Amniotic epithelial cell (primary cell): ENCODE measurements at places on chromosomes 11 and 22.

- no peak for DNase-seq
Observed at GRCh38 chr22:41636467-41636866, 15.4 kb downstream of the XRCC6 start.

GRCh38 chr22:32796865-32797573, 4.5 kb upstream of the TIMP3 start:
- peak; percentile 36 for DNase-seq

DNA sequence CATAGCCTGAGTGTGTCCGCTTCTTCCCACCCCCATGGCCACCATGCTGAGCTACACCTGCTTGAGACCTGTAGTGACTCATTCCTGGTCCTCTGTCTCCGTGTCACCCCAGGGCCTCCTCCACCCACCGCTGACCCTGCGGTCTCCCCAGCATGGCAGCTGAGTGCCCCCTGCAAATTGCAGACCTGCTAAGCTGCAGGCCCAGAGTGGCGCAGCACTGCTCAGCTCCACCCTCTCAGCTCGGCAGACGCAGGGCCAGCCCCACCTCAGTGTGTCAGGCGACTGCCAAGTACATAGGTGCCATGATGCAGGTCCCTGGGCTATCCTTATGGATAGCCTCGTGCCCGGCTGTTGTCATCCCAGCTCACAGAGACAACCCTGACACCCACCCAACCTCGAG, 13.1 kb downstream of the MS4A15 start:
- no peak for DNase-seq

DNA sequence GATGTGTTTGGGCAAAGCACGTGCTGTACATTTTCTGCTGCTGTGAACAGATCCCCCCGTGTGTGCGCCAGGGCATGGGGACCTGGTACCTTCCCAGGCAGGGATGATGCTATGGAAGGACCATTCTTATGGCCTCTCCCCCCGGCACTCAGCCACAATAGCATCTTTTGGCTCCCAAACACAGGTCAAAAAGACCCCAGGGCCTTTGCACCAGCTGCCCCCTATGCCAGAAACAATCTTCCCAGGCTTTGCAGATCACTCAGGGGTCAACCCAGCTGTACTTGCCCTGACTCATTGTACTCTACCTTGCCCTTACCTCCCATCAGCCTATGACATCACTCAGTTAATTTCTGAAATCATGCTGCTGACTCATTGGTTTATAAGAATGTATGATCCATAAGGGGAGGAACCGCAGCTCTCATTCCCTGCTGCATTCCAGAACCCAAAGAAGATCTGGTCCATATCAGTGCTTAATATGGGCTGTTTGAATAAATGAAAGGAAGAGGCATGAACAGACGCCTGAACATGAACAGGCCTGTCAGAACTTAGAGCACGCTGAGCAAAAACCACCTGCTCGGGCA, 100.7 kb downstream of the CELSR1 start:
- DNase-seq = peak; percentile 55

DNA sequence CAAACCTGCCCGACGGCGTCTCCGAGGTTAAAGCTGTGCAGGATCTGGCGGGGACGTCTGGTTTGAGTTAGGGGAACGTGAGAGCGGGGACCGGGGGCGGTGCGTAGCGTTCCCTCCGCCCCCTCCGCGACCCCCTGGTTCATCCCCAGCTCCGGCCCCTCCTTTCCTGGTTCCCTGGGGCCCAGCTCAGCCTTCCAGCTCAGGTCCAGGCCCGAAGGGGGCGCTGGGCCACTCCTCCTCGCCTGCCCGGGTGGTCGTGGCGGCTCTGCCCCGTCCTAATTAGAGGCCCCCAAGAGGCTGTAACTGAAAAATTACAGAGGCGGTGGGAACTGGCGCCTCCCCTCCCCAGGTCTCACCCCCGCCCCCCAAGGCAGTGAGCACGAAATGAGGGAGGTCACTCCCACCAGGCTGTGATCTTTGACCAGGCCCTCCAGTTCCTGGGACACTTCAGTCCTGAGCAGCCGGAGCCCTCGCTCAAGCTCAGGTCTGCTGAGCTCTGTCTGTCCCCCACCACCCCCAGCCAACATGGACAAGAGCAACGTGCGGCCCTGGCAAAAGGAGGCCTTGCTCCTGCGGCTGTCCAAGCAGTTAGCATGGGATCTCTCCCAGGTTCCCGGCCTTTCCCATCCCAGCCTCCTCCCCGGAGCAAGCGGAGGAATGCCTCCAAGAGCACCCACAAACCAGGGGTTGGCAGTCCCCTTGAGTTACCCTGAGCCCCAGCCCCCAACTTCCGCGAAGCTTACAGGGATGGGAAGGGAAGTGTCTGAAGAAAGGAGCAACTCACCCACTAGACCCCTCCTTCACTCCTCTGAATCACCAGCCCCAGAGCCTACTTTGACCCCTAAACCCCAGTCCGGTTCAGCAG, 3.3 kb downstream of the CD248 start:
- peak; percentile 44 for DNase-seq

DNA sequence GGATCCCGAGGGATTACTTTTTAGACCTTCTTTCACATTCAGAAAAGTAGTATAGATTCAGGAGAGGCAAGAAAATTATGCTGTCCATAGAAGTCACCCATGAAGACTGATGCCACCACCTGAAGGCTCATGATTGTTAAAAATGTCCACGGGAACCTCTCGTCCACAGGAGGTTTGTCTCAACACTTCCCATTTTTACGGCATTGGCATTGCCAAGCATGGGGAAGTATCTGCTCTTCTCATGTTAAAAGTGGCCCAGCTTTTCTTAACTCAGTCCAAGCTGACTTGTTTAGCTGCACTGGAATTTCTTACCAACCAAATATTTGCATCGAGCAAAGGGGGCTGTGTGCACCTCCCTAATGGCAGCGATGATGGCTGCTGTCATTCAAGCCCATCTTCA, 9.6 kb downstream of the CDPF1 start:
- DNase-seq = no peak

DNA sequence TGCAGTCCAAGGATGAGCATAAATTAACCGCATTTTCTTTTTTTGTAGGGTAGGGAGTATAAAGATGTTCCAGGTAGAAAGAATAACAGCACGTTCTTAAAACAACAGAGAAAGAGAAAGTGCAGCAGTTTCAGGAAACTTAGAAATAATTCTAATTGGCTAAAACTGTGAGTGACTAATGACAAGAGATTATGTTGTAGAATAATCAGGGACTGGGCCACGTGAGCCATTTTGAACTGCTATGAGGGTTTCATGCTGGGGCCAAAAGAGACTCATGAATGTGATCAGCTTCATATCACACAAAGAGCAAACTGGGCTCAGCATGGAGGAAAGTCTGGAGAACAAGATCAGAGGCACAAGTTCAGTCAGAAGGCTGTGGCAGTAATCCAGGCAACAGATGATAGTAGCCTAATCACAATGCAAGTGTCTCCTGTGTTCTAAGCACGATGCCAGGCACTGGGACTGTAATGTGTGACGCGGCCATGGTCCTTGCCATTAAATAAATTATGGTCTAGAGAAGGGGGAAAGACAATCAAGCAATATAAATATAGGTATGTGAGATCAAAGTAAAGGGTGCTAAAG, 17.9 kb downstream of the CWF19L2 start:
- no peak for DNase-seq

DNA sequence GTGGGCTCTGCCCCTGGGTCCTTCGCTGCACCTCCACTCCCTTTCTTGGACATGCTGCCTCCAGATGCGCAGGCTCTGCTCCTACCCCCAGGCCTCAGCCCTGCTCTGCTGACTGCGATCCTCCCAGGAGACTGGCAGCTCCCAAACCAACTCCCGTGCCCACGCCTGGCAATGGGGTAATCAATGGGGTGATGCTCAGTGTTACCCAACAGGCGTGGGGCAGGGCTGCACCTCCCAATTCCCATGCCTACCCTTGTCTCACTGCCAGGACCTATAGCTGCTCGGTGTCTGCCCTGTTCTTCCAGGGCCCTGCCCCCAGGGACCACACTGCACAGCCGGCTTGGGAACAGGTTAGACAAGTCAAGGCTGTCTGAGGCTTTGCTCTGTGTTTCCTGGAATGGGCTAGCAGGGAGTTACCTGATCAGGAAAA, at the start of gene ALDH3B2:
ALDH3B2 (minus strand) TSS at position 182 of the 430 bp plus-strand sequence. CDS start 7,688 bp downstream, outside the sequence.
- no peak for DNase-seq

DNA sequence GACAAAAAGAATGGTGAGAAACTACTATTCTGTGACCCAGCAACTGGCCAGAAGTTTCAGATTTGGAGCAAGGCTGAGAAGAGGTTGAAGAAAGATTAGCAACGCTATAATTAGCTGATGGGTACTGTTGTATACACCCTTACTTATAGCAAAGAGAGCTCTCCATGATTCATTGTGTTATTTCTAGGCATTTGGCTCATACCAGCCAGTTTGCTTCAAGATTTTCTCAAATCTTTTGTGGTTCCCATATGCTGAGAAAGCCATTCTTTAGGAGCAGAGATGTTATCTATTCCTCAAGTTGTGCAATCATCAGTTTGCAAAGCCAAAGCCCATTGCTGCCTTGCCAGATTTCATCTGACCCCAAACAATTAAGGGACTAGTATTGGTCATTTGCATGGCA, 179.4 kb downstream of the ETS1 start:
- peak; percentile 88 for DNase-seq

- DNase-seq = no peak
Observed at GRCh38 chr11:73277467-73277866, 5.3 kb downstream of the P2RY6 start.

DNA sequence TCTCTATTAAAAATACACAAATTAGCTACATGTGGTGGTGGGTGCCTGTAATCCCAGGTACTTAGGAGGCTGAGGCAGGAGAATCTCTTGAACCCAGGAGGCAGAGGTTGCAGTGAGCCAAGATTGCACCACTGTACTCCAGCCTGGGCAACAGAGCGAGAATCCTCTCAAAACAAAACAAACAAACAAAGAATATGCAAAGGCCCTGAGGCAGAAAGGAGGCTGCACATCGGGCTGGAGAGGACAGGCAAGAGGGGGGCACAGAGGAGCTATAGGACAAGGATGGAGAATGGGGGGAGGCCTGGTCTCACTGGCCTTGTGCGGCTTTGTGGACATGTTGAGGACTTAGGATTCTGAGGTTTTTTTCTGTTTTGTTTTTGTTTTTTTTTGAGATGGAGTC, 8.4 kb downstream of the TRIOBP start:
- DNase-seq = no peak

DNA sequence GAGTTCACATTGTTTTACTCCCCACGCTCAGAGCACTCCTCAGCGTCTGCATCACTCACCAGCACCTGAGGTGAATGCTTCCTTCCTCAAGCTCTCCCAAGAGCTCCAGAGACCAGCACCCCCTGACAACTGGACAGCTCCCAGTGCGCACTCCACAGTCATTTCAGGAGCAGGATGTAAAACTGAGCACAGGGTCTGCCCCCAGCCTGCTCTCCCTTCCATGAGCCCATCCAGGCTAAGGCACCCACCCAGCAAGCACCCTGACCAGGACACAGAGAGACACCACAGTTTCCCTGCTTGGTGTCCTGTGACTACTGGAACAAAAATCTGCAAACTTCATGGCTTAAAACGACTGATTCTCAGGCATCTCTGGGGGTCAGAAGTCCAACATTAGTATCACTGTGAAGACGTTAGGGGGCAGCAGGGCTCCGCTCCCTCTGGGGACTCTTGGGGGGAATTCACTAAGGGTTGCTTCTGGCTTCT, 3.3 kb downstream of the SCGB1D2 start:
- DNase-seq = peak; percentile 53

DNA sequence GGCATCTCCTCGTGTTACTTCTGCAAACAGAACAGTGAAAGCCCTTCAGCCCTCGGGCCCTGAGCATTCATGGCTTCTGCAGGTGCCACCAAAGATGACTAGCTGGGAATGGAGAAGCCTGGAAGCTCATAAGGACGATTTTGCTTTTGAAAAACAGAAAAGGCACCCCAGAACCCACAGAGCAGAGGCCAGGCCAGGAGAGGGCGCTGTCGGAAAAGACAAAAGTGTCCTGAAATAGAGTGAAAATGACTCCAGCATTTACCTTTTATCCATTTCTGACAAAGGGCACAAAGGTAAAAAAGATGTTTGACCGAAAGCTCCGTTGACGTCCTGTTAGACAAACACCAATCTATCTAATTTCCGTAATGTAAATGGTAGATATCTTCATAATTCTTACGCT, 37.6 kb downstream of the ZNF195 start:
- DNase-seq = peak; percentile 25

DNA sequence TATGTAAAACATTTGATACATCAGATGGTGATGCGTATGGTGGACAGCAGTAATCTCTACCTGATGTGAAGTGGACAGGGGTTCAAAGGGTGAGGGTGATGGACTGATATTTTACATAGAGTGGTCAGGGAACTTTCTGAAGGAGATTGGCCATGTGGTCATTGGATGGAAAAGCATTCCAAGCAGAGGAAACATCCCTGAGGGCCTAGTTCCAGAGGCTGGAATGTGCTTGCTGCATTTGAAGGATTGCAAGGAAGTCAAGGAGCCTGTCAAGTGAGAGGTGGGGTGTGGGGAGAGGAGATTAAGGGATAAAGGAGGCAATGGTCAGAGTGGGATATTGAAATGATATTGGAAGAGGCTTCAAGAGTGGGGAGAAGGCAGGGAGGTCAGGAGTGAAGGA, 151.9 kb upstream of the NTM start:
- no peak for DNase-seq

DNA sequence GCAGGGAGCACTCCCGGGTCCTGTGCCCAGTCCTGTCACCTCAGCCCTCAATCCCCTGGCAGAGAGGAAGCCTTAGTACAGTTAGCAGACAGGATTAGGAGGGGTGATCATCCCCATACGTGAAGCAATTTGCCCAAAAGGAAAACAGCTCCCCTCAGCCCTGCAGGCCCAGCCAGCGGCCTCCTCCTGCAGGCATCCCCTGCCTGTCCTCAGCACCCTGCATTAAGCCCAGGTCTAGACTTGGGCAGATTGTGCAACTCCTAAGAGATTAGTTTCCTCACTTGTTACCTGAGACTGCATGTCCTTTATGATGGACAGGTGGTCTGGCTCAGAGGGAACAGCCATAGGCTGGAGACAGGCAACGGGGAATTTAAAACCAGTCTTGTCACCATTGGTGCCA, 95.5 kb upstream of the TMEM45B start:
- no peak for DNase-seq

- DNase-seq = no peak
Observed at GRCh38 chr11:59355226-59355625, 3.5 kb upstream of the OR5AN1 start.

DNA sequence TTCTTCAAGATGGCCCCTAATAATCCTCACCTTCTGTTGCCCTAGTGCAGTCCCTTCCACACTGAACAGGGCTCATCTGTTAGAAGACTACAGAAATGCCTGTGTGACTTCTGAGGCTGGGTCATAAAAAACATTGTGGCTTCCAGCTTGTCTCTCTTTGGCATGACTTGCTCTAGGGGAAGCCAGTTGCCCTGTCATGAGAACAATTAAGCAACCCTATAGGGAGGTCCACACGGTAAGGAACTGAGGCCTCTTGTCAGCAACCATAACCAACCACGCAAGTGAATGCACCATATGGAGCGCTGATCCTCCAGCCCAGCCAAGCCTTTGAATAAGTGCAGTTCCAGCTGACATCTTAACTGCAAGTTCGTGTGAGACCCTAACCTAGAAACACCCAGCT, 2.6 kb downstream of the LIPT2 start:
- no peak for DNase-seq
